ENCODE measurements at places on chromosomes 1 and 21. TPM values are rescaled to one million over a fixed set of nuclear protein-coding genes. Genes with fewer than 3 reads are reported as not detected.
A peak's percentile ranks its signal among the peaks of the same experiment; 100 is the strongest.

- no peak for DNase-seq
- H3K4me3 ChIP-seq, result no peak overlapping the region
- H3K27me3 ChIP-seq, result no peaks in the 10 kb centered on the region
- no peaks in the 10 kb centered on the region for H3K36me3 ChIP-seq
Measured at GRCh38 chr1:117167402-117167801, 43.3 kb downstream of the VTCN1 start.

- H3K4me1 ChIP-seq, result no peaks in the 10 kb centered on the region
- no peaks in the 10 kb centered on the region for H3K27me3 ChIP-seq
- H3K4me3 ChIP-seq, result no peak overlapping the region
- no peak for DNase-seq
Measured at GRCh38 chr1:196960854-196961253, 16.5 kb upstream of the CFHR5 start.

SELENBP1 gene
- 313 TPM for total RNA-seq

HSPB7 gene
- 0.81 TPM for total RNA-seq

DNA sequence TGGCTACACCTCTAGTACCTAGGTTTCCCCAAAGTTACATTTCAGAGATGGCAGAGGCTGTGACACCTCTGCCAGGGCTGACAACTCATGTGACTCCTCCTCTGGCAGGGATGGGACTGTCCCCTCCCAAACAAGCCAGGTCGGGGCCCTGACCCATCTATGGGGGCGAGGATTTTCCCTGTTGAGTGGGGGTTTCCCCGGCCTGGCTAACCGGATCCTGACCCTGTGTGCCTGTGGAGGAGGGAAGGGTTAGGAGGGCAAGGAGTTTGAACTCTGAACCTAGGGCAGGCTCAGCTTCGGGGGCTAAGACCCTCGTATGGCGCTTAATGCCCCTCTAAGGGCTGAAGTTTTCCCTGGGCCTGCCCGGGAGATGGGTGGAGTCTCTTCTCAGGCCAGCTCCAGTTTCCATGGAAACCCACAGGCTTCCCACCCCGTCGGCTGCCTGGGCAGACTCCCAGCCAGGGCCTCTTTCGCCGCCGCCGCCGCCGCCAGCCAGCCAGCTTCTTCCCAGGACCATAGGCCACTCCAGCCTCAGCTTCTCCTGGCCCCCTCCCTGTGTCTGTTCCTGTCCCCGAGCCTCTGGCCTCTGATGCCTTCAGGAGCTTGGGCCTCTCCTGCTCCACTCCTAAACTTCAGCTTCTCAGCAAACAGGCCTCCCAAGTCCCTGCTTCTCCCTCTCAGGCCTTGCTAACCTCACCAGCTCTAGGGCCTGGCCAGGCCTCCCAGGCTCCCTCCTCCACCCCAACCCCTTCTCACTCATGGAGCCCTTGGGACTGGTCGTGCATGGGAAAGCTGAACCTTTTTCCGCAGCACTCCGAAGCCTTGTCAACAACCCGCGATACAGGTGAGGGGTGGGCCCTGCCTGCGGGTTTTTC is at the start of gene BTBD19:
BTBD19 (plus strand) TSS at position 461 of the 875 bp plus-strand sequence; CDS start at position 759, 298 bp downstream.
- peaks cover 13% of the 10 kb centered on the region for H3K36me3 ChIP-seq
- peak within 1 kb of the TSS; percentile 99 for H3K27ac ChIP-seq
- DNase-seq, result peak; percentile 88
- H3K27me3 ChIP-seq, result no peaks in the 10 kb centered on the region

HES3 gene
- total RNA-seq, result not detected

CRYBG2 gene
- total RNA-seq, result not detected

KRTAP12-4 gene
- total RNA-seq, result not detected

GRCh38 chr1:4083231-4084047 is 183.4 kb upstream of the C1orf174 start:
- no peaks in the 10 kb centered on the region for H3K27me3 ChIP-seq
- DNase-seq, result no peak
- no peaks in the 10 kb centered on the region for H3K36me3 ChIP-seq
- no peak overlapping the region for H3K4me3 ChIP-seq

- no peak overlapping the region for H3K4me3 ChIP-seq
- H3K4me1 ChIP-seq, result no peaks in the 10 kb centered on the region
- H3K36me3 ChIP-seq, result no peaks in the 10 kb centered on the region
- no peak for DNase-seq
- H3K27ac ChIP-seq, result no peak overlapping the region
Measured at GRCh38 chr1:192565946-192566345, 9.6 kb upstream of the RGS1 start.

RGSL1 gene
- total RNA-seq, result not detected

- peaks cover 21% of the 10 kb centered on the region for H3K36me3 ChIP-seq
- no peak for DNase-seq
- H3K27ac ChIP-seq, result peak overlapping the region; percentile 47
- peaks cover 65% of the 10 kb centered on the region for H3K4me1 ChIP-seq
- H3K27me3 ChIP-seq, result no peaks in the 10 kb centered on the region
- no peak overlapping the region for H3K4me3 ChIP-seq
Measured at GRCh38 chr1:36092798-36093185, 4.1 kb downstream of the ADPRS start.

LAMTOR5 gene
- total RNA-seq, result 68.4 TPM

GRCh38 chr1:219120624-219121544 is 52.8 kb upstream of the LYPLAL1 start:
- no peaks in the 10 kb centered on the region for H3K4me1 ChIP-seq
- H3K4me3 ChIP-seq, result no peak overlapping the region
- DNase-seq, result no peak
- H3K36me3 ChIP-seq, result no peaks in the 10 kb centered on the region
- H3K27me3 ChIP-seq, result no peaks in the 10 kb centered on the region
- no peak overlapping the region for H3K27ac ChIP-seq

GRCh38 chr1:218034468-218034867 is 250.6 kb upstream of the RRP15 start:
- no peaks in the 10 kb centered on the region for H3K27me3 ChIP-seq
- no peaks in the 10 kb centered on the region for H3K36me3 ChIP-seq

DNAJC16 gene
- 24.3 TPM for total RNA-seq

GRCh38 chr1:26921126-26921539 is 410 bp upstream of the NUDC start:
- H3K4me3 ChIP-seq, result no peak overlapping the region
- peaks cover 16% of the 10 kb centered on the region for H3K36me3 ChIP-seq
- no peak for DNase-seq
- H3K27me3 ChIP-seq, result no peaks in the 10 kb centered on the region

Data from thyroid gland (tissue), 4 donors.